Activated CD4-positive, alpha-beta T cell treated with anti-CD3 and anti-CD28 coated beads, Interleukin-2, amount 10 ng/mL, durations not matched to agents 7 days and 5 days (primary cell): ENCODE measurements at places on chromosomes 2 and 18.

GRCh38 chr2:20447437-20448245, 767 bp downstream of the RHOB start:
- peak; percentile 24 for DNase-seq

- DNase-seq, result no peak
These were observed 1.4 kb downstream of the CYRIA start for GRCh38 chr2:16664052-16664731.

GRCh38 chr2:136929531-136929930, 164.2 kb downstream of the THSD7B start:
- no peak for DNase-seq

- no peak for DNase-seq
These were observed 294.3 kb downstream of the KCNJ3 start for GRCh38 chr2:154992826-154993225.

GRCh38 chr2:85132397-85132796, 795 bp upstream of the TCF7L1 start:
- no peak for DNase-seq

GRCh38 chr2:43363120-43363519, 136.7 kb upstream of the ZFP36L2 start:
- DNase-seq, result no peak

DNA sequence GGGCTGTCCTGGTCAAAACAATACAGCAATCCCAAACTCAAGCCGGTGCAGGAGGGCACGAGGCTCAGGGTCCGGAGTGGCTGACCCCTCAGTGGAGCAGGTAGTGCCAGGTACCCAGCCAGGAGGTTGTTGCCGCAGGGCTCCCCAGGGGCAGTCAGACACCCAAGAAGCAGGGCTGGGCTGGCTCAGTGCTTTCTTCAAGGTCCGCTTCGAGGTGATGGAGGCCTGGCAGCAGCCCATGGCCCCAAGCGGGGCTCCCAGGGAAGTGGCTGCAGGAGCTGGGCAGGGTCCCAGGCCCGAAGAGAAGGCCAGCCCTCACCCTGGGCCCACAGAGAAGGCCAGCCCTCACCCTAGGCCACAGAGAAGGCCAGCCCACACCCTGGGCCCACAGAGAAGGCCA, 55.3 kb upstream of the COPS8 start:
- no peak for DNase-seq

DNA sequence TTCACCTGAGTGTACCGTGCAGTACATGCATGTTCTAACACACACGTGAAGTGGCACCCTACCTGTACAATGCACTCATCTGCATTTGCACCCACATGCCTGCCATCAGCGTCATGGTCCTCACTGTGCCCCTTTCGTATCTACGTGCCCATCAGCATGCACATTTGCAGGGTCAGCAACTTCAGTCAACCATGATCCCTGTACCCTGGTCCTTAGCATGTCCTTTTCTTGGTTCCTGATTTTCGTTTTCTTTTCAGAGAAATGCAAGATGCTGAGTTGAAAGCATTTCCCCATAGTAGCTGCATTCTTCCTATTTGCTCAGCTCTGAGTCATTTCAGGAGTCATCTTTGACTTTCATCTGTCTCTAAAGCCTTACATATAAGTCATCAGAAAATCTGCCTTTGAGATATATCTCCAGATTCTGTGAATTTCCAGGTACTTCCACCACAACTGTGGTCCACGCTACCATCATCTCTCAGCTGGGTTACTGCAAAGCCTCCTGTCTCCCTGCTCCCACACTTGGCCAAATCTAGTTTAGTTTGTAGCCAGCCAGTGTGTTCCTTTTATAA, 14.7 kb upstream of the PUM2 start:
- DNase-seq, result peak; percentile 66

GRCh38 chr2:191417746-191418145, 172.5 kb downstream of the MYO1B start:
- no peak for DNase-seq
